ENCODE measurements at places on chromosomes 2 and 18.

DNA sequence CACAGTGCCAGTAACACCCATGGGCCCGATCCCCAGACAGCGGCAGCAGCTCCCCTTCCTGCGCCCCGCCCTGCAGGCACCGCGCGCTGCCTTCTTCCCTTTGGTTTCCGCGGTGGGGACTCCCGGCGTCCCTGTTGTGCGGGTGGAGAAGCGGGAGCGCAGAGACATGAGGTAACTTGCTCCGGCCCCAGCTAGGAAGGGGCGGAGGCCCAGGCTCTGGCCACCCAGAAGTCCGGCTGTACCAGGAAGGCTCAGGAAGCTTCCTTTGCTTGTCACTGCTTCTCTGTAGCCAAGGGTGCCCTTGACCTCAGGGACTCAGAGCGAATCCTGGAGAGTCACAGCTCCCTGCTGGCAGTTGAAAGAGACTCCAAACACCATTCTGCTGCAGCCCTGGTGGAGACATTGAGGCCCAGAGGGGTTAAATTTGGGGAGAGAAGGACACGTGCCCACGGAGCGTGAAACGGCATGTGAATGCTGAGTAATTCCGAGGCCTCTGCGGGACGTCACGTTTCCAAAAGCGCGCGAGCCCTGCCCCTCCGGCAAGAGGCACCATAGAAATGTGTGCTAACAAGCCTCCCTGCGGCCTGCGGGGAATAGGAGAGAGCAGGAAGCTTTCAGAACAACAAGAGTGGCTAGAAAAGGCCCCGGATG, 6.7 kb upstream of the ADCY3 start:
- no peak for DNase-seq

DNA sequence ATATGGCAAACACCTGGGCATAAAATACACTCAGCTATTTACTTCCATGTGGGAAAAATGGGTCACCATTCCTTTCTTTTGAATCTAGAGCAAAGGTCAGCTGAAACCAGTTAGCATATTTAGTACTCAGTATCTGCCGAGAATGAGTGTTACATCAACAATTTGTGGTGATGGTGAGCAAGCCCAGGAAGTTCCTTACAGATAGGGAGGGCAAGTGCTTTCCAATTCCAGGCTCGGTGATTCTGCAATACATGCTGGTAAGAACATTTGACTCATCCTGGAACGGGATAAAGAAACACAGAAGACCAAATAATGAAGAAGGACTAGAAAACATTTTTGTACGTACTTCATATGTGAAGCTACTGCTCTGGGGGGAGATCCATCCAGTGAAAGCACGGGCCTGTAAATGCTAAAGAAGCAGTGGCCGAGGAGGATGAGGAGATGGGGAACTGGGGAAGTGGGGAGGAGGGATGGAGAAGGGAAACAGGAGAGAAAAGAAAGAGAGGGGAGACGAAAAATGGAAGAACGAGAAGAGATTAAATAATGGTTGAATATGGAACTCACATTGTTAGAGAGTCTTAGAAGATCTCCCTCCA, 251.9 kb downstream of the TTC32 start:
- no peak for DNase-seq

DNA sequence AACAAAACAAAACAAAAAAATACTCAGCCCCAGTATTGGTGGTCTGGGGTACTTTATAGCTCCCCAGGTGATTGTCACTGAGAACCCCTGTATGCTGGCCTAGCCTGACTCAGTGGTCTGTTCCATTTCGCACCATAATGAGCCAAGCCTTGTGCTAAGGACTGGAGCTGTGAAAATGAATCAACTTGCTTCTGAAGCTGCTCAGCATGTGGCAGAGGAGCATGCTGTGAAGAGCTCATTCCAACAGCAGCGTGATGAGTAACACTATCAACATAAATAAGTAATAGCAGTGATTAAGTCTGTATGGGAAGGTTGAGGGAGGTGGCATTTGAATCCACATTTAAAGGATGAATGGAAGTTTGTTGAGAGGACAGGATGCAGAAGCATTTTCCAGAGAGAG, 67.2 kb upstream of the ATL2 start:
- no peak for DNase-seq

- no peak for DNase-seq
Measured at GRCh38 chr18:45109271-45109670, 428.6 kb downstream of the SETBP1 start.

- no peak for DNase-seq
Measured at GRCh38 chr2:45974056-45974455, 322.6 kb downstream of the PRKCE start.

GRCh38 chr18:56487801-56488200, 150.6 kb downstream of the TXNL1 start:
- DNase-seq, result no peak

DNA sequence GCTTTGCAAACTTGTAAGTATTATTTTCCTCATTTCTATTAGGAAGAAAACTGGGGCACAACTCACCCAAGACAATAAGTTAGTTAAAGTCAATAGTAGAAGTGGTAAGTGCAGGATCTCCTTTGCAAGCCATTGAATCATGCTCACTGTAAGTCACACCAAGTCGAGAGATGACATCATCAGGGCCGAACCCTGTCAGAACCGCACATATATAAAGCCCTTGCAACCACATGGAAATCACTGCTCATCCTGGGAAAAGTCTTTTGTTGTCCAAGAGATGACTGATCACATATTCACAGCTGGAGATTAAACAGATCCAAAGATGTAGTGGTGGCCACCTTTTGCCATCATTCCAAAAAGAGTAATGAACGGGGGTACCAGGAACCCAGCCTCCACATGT, 484.8 kb upstream of the ID2 start:
- no peak for DNase-seq

DNA sequence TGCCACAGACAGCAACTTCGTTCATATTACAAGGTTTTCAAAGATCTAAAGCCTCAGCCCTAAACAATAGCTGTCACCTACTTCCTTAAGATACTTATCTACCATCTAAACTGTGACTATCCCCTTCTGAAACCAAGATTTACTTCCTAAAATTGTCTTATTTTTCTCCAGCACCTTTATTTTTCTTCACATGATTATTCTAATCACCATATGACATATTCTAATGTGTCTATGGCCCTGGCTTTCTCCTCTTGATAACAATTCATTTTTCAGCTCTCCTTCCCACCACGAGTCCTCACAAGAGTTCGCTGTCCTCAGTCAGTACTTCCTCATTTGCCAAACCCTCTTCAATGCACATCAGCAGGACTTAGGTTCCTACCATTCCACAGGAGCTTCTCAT, 53.9 kb downstream of the RTTN start:
- no peak for DNase-seq

DNA sequence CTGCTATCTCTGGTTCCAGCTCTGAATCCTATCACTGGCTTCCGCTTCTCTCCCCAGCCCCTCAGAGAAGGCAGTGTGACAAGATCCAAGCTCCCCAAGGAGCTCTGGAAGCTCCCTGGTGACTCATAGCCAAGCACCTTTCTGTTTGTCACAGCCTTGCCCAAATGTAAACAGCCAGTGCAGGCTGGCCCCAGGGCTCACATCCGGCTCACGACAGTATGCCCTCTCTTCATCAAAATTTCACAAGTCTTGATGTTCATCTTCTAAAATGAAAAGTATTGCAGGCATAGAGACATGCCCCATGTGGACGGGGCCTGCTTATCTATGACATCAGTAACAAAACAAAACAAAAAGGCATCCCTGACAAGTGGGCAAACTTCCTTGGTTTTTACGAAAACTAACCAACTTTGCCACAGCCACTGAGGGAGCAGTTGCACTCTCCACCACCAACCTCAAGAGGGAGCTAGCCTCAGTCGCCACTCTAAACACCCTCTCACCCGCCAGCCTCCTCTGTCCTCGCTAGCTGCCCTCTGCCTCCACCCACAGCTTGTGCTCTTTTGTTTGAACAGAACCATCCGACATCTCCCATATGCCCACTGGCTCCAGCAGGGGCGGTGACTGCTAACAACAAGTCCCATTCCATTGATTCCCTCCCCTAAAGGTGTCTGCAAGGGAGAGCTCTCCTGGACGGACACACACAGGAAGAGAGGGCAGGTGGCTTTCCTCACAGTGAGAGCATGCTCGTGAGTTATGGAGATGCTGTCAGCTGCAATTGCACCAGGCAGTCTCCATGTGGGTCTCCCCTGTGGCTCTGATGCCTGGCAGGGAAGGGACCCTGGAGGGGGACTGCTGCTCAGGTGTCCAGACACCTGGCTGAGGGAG, 71.0 kb upstream of the DAPL1 start:
- DNase-seq, result no peak

GRCh38 chr18:70455731-70456130, 166.9 kb downstream of the SOCS6 start:
- DNase-seq, result no peak

GRCh38 chr2:143146815-143147530, 17.8 kb downstream of the ARHGAP15 start:
- no peak for DNase-seq

DNA sequence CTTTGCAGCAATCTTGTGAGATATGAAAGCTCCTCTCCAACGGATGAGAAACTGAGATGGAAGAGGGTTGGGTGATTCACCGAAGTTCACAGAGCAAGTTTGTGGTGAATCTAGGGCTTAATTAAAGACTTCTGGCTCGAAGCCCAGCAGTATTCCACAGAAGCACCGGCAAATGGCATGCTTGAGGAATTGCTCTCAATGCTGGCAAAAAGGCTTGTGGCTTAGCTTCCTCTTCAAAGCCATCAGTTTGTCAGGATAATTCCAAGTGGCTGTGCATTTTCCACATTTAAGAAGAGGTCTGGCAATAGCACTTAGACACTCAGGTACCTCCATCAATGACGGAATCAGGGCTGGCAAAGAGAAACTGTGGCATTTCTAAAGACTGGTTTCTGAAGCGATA, 98.7 kb upstream of the SLC66A3 start:
- no peak for DNase-seq

DNA sequence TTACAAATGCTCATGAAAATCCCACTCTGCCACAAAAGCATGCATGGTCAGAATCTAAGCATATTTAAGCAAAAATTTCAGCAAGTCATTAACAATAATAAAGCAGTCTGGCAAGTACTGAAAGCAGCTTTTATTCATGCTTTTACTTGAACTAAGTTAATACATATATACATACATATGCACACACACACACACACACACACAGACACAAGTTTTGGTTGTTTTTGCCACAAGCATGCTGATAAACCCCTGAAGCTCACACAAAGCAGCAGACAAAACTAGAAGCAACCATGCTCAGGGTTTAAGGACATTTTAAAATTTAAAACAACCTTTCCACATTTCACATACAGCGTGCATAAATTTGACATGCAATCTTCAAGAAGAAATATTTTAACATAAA, 819.1 kb upstream of the FSHR start:
- no peak for DNase-seq

GRCh38 chr2:231925303-231926179, 655 bp downstream of the NPPC start:
- DNase-seq, result peak; percentile 58

GRCh38 chr2:29063646-29064345, 10.5 kb downstream of the PCARE start:
- DNase-seq, result no peak

DNA sequence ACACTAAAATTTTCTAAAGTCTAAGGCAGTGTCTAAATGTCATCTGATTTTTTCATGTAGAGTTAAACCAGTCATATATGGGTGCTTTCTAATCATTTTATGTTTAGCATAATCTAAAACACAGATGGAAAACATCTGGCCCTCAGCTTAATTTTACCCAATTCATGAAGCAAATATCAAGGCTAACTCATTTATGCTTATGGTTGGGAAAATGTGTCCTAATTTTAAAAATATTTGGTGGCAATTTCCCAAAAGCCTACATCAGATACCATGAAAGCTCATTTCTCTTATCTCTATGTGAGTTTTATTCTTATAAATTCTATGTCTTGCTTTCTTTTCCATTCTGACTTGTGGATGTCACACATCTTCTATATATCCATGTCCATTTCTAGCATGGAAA, 7.2 kb downstream of the SP5 start:
- DNase-seq, result no peak

DNA sequence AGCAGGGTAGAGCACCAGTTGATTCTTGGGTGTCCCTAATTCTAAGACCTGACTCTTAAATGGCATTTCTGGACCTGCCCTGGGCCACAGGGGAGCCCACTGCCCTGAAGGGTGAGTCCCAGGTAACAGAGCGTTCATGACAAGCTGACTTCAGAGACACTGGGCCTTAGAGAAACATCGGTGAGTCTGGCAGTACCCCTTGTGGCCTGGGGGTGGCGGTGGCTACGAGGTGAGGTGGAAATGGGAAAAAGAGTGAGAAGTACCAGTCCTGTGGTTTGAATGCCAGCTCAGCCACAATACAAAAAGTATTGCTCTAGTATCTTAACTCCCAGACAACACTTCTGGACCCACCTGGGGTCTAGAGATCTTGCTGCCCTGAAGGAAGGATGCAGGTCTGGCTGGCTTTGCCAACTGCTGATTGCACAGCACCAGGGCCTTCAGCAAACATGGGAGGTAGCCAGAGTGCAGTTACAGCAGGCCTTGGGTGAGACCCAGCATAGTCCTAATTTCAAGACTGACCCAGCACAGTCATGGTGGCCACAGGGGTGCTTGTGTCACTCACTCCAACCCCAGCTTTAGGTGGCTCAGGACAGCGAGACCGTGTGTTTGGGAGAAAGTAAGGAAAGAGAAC, 44.5 kb downstream of the USP34 start:
- peak; percentile 41 for DNase-seq

DNA sequence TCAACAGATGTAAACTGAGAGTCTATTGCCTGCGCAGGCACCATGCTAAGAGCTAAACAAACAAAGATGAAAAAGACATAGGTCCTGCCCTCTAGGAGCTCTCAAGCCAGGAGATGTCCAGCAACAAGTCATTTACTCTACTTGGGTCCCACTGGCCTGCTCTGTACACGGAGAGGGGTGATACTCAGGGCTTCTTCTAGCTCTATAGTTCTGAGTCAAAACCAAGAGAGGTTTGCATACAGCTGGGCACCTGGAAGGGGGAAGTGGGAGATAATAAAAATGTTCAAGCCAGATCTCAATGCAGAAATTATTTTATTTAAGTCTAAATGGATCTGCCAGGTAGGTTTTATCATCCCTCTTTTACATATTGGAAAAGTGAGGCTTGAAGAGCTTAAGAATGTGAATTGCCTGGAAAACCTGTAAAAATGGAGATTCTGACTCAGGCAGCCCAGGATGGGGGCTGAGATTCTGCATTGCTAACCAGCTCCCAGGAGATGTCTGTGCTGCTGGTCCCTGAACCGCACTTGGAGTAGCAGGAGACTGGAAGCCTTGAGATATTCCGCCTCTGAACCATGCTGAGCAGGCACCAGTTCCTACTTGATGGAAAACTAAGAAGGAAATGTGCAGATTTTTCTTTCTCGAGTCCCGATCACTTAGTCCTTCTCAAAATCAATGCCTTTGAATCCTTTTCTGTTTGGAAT, 201.1 kb downstream of the PRKCE start:
- no peak for DNase-seq

GRCh38 chr18:68532328-68532885, 182.5 kb downstream of the TMX3 start:
- DNase-seq, result no peak

Data from stimulated activated CD4-positive, alpha-beta T cell treated with anti-CD3 and anti-CD28 coated beads, Interleukin-1b, Interleukin-23, amount 100 ng/mL, for 1 hour (primary cell).